ENCODE measurements at places on chromosomes 5 and 9.

GRCh38 chr5:172454358-172455086 is at the start of gene SH3PXD2B:
Gene SH3PXD2B (minus strand): TSS chr5:172454525. CDS start chr5:172454352, 173 bp downstream.
- DNase-seq: peak; percentile 29

DNA sequence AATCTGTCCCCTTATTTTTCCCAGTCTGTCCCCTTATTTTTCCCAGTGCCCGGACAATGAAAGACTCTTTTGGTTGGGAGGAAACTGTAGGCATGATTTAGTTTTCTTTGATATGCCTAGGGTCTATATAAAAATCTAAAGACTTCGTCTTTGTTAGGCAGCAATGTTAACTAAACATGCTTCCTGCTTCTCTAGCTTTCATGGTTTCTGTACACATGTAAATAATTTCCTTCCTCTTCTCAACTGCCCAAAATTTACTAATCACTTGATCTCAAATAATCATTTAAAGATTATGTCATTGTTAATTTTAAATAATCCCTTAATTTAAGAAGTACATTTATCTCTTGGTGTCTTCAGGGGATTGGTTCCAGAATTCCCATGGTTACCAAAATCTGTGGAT is 47.8 kb upstream of the RAPGEF6 start:
- DNase-seq: peak; percentile 11

- no peak for DNase-seq
Measured at GRCh38 chr5:173826086-173826427, 62.1 kb upstream of the CPEB4 start.

DNA sequence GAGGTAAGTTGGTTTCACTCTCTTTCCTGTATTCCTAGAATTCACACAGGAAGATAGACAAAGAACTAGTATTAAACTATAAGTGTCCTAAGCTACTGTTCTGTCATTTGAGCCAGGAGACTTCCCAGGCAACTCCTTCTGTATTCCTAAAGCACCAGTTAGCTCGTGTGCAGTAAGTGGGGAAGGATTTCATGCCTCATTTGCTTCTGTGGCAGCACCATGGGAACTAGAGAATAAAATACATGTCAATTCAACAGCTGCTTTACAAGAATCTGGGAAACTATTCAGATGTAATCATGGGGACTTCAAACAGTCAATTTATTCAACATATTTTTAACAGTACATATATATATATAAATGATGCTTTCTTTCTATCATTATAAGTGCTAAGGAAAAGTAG is 762.3 kb downstream of the PRELID2 start:
- no peak for DNase-seq

GRCh38 chr5:94485067-94485466 is 133.3 kb downstream of the KIAA0825 start:
- no peak for DNase-seq

DNA sequence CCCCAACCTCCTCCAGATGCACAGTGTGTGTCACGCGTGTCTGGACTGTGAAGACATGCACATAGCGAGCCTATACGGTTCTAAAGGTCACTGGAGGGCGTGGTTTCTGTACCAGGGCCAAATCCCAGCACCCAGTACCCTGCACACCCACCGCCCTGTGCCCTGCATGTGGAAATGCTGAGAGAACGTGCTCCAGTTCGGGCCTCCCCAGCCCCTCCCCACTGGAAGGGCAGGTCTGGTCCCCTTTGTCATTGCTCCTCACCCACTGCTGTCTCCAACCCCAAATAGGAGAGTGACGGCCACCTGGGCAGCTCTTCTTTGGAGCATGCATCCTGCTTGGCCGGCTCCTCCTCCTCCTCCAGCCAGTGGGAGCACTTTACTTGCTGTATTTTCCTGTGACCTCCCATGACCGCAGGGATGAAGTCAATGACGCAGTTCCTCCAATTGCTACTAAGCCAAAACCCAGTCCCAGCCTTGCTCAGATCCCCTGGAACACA is 116.7 kb downstream of the WNK2 start:
- no peak for DNase-seq

GRCh38 chr9:69622676-69623075 is 49.5 kb downstream of the APBA1 start:
- DNase-seq: no peak
